ENCODE measurements at places on chromosomes 11 and 22.

DNA sequence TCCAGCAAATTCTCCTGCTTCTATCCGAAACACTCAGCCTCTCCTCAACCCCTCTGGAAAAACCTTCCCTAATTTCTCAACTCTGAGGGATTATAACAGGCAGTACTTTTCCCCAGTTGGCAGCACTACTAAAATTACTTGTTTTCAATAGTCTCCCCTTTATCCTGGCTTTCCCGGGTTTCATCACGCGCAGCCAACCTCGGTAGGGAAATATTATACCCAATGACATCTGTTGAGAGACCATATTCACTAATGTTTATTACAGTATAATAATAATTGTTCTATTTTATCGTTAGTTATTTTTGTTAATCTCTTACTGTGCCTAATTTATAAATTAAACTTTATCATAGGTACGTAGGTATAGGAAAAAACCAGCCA, 330 bp upstream of the POLD3 start:
- DNase-seq, result no peak

- DNase-seq, result no peak
Measured at GRCh38 chr11:117510646-117511045, 183.0 kb downstream of the CEP164 start.

DNA sequence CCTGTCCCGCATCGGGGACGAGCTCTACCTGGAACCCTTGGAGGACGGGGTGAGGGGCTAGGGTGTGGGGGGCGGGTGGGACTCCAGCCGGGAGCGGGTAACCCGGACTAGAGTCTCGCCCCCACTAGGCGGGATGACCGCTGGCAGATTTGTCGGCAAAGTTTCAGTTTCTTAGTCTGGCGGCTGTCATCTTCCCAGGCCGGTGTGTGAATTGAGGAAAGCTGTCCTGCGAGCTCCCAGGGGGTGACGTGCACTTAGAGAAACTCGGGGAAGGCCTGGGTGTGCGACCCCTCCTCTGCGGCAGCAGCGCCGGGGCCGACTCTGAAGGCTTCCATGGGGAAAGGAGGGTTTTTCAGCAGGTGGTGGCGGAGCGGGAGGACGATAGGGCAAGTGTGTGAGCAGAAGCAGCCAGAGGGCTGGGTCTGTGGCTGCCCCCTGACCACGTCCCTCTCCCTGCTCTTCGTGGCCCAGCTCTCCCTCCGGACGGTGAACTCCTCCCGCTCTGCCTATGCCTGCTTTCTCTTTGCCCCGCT, 463 bp downstream of the RAD9A start:
- no peak for DNase-seq

- peak; percentile 57 for DNase-seq
Measured at GRCh38 chr11:62142921-62143320, 19.1 kb downstream of the INCENP start.

GRCh38 chr22:24697172-24697571, 77.3 kb downstream of the PIWIL3 start:
- DNase-seq, result no peak

Data from globus pallidus (tissue), 1 donor.